ENCODE measurements at places on chromosomes 5 and 9.

- DNase-seq = peak; percentile 13
Measured at GRCh38 chr9:26054600-26055520, 376.6 kb upstream of the TUSC1 start.

GRCh38 chr5:149665416-149666175 lies 64.5 kb upstream of the PPARGC1B start:
- DNase-seq = no peak

- DNase-seq = no peak
Measured at GRCh38 chr9:99039505-99040182, 65.3 kb upstream of the TGFBR1 start.

- no peak for DNase-seq
Measured at GRCh38 chr9:127970401-127971313, 10.1 kb downstream of the EEIG1 start.

DNA sequence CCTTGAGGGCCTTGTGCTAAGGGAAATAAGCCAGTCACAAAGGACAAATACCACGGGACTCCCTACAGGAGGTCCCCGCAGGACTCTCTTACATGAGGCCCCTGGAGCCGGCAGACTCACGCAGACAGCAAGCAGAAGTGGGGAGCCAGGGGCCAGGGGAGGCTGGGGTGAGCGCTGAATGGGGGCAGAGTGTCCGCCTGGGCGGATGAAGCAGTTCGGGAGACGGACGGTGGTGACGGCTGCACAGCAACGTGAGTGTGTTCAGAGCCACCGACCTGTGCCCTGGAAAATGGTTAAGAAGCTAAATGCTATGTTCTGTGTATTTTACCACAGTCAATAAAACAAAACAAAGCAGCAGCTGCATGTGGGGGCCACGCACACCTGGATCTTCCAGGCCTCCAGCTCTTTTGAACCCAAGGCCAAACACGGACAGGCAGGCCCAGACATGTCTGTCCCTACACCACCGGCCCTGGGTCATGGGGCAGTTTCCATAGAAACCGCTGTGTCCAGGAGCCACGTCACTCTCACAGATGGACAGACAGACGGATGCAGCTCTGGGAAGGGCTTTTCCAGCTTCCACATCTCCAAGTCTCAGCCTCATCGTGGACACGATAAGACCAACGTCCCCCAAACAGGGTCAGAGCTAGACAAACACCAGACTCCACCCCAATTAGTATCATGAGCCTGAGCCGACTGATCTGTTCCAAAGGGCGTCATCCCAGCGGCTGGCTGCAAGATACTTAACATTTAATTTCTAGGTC lies 103.9 kb downstream of the VAV2 start:
- DNase-seq = no peak

DNA sequence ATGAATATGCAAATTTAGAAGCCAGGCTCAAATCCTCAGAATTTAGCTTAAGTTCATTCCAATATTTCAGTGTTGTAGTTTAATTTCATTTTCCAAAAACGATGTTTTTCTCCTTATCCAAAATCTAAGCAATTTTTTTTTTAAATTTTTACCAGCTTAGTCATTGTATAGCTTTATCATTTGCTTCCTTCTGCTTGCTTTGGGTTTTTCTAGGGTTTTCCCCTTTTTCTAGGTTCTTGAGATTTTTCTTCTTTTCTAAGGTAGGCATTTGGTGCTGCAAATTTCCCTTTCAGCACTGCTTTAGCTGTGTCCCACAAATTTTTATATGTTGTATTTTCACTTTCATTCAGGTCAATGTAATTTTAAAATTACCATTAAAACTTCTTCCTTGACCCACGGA lies 34.4 kb upstream of the CCDC112 start:
- no peak for DNase-seq

GRCh38 chr9:92439921-92440750 lies 15.9 kb upstream of the OMD start:
- DNase-seq = peak; percentile 35

GRCh38 chr5:26492906-26493459 lies 545.4 kb downstream of the CDH9 start:
- DNase-seq = no peak

DNA sequence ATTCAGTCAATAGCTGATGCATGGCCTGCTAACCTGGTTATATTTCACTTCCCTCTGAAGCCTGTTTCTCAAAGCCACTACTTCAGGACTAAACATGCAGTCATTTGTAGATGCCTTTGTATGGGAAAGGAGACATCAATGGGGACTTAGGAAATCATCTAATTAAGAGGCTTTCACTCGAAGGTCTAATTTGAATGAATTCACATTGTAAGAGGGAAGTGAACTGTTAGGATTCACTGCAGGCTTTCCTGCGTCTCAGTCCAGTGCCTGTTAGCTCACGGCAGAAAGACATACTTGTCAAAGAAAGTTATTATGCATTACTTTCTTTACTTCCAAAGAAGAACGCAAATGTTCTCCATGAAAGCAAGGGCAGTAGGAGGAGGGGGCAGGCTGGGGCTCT lies 50.6 kb upstream of the CDK20 start:
- no peak for DNase-seq

- DNase-seq = no peak
Measured at GRCh38 chr5:5751498-5751897, 329.0 kb downstream of the ICE1 start.

- DNase-seq = no peak
Measured at GRCh38 chr5:100787648-100788047, 115.4 kb downstream of the ST8SIA4 start.

- DNase-seq = no peak
Measured at GRCh38 chr9:38649731-38650363, 29.5 kb upstream of the ANKRD18A start.

GRCh38 chr5:150615141-150615699 lies 25.2 kb upstream of the SYNPO start:
- peak; percentile 39 for DNase-seq

- no peak for DNase-seq
Measured at GRCh38 chr9:92686954-92687353, 17.0 kb upstream of the IPPK start.

DNA sequence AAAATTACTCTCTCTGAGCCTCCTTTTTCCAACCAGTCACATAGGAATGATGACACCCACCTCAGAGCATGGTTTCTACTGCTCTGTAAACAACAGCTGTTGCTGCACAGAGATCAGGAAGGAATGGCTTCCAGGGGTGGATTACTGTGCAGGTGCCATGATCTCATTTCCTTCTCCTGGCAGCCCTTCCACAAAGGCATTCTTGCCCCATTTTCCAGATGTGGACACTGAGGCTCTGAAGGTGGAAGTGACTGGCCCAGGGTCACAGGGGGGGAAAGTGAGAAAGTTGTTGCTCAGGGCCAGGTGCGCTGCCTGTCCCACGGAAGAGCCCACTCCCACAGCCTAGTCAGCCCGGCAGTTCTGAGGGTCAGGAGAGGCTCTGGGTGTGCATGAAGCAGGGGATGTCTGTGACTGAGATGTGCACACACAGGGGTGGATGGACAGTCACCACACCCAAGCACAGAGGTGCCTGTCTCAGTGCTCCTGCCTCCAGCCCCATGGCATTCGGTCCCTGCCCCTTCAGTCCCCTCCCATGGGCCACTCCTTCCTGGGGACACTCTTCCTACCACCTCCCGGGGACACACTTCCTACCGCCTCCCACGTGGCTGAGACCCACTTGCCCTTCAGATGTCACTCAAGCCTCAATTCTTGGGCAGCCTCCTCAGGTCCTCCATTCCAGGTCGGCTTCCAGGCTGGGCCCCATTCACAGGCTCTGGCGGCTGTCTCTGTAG lies 17.0 kb downstream of the FGFR4 start:
- DNase-seq = no peak

DNA sequence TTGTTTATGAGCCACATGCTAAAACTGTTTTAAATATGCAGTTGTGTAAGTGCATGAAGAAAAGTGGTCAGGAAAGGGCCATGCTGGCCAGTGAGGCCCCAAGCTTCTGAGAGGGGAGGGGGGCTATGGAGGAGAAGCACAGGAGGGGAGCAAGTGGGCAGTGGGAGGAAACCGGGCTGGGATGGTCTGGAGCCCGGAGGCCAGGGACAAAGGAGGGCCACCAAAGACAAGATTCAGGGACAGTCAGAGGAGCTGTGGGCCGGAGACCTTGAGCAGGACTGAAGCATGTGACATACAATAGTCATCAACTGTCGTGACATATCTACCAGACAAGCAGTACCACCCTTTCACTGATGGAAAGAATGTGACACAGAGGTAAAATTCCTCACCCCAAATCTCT lies 333.2 kb upstream of the IRX1 start:
- DNase-seq = no peak

DNA sequence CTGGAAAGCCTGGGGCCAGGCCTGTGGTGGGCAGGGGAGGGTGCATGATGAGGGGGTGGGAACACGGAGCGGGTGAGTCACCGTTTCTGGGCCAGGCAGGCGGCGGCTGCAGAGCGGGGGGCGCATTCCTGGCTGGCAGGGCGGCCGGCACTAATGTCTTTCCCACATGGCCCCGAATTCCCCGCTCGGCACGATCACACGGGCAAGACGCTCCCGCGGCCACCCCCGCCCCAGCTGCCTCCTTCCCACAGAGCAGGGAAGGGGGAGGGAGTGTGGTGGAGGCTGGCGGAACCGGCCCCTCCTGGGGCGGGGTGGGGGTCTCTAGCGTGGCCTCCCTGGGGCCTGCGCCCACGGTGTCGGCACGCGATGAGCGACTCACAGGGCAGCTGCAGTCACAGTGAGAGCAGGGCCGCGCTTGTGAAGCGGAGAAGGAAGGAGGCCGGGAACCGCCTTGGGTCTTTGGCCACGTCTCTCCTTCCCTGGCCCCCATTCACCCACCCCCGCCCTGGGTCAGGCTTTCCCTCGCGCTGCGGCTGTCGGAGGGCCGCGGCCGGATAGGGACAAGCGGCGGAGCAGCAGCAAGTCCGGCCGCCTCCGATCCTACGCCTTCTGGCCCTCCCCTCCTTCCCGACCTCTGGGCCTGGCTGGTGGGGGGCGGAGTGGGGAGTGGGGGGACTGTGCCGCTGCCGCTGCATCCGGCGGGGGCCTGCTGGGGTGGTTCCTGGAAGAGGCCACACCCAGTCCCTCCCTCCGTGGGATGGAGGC lies 48.9 kb downstream of the CXXC5 start:
- peak; percentile 63 for DNase-seq

DNA sequence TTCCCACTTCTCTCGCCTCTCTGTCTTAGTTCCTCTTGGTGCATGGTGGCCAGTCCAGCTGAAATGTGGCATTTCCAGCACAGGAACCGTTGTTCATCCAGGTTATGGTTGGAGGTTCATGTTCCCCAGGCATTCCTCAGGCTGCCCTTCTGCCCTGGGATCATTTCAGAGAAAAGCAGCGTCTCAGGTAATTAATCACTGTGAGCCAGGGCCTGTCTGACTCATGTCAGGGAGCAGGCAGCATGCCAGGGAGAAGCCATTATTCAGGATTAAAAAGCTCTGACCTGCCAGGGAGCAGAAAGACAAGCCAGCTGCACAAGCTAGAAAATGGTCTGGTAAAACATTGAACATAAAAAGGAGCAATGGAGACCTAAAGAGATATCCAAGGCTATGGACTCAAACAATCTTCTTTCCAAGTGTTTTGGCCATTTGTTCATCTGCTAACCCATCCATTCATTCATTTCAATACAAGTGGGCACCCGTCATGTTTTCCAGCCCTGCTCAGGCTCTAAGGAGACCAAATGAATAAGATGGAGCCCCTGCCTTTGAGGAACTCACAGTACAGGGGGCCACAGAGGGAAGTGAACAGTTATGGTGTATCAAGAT lies 241.4 kb downstream of the DRD1 start:
- DNase-seq = no peak
